Cardiac fibroblast (primary cell): ENCODE measurements at places on chromosomes 4 and X.
A peak's percentile ranks its signal among the peaks of the same experiment; 100 is the strongest.

DNA sequence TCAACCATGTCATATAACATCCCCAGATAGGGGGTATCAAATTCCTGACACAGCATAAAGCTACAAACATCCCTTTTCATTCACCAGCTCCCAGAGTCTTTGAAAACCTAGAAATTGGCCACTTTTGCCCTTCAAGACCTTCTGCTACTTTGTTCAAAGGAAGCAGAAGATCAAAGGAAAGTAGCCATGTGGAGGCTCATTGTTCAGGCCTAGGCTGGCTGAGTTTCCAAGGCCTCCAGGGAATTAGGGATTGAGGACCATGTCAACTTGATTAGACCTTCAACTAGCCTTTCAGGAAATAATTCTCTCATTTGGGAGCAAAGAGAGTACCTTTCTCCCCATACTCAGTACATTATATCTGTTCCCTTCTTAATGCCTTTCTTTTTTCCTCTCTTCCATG lies 66.8 kb upstream of the ATXN3L start:
- DNase-seq, result no peak

DNA sequence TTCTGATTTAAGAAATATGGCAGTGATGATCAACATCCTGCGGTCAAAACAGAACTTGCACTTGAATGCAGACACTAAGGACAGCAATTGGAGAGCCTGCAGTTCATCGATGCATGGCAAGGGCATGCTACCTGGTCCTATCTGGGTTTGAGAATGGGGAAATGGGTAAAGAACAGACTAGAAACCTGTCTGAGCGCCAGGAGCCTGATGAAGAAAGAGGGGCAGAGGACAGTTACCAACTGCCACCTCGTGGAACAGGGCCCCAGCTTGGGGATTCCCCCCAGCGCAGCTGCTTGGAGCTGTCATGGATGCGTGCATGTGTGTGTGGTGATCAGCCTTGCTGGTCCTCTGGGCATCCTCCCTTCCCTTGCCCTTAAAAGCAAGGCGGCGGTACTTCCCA lies 30.2 kb upstream of the NKRF start:
- DNase-seq, result no peak

- DNase-seq, result no peak
Observed at GRCh38 chrX:107465932-107466620, 16.6 kb downstream of the FRMPD3 start.

GRCh38 chr4:145540235-145540634 lies 58.6 kb downstream of the SMAD1 start:
- peak; percentile 20 for DNase-seq

DNA sequence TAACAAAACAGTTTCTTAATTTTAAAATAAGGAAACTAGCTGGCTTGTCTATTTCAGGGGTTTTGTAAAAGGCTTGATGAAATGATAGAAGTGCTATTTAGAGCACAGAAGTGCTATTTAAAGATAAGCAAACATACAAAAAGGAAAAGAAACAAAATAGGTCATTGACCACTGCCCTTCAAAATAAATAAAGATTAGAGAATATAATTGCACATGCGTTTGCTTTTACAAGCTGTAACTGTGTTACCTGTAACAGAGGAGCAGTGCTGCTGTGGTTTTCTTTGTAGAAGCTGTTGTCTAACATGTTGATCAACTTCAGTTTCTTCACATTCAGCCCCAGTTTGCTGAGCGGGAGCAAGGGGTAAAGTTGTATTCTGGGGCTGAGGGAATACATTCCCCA lies 63.5 kb downstream of the WNK3 start:
- DNase-seq, result no peak

GRCh38 chr4:102560571-102561341 lies 59.6 kb downstream of the NFKB1 start:
- no peak for DNase-seq

- DNase-seq, result no peak
Observed at GRCh38 chrX:41630091-41630490, 58.7 kb upstream of the GPR34 start.

GRCh38 chr4:87354168-87355102 lies 31.8 kb upstream of the HSD17B13 start:
- DNase-seq, result peak; percentile 33

- DNase-seq, result peak; percentile 18
Observed at GRCh38 chr4:48008021-48008596, 8.4 kb downstream of the CNGA1 start.

GRCh38 chr4:99683895-99684294 lies 26.3 kb upstream of the C4orf54 start:
- no peak for DNase-seq
